CD4-positive, alpha-beta T cell treated with Interleukin-17A for 1 hour (primary cell): ENCODE measurements at places on chromosomes 1 and 21.

GRCh38 chr21:33286600-33287456 lies 20.7 kb downstream of the IL10RB start:
- DNase-seq: no peak

DNA sequence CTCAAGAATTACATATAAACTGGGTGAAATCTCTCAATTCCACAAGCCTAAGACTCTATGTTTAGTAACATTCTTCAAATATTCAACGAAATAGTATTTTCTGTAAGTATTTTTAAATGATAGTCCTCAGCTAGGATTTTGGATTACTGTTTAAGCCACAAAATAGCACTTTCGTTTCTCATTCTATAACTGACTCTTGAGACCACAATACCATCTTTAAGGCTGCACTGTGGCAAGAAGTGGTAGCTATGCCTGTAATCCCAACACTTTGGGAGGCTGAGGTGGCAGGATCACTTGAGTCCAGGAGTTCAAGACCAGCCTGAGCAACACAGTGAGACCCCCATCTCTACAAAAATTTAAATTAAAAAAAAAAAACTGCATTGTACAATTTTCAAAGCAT lies 126.7 kb downstream of the CDC42BPA start:
- no peak for DNase-seq

GRCh38 chr21:42542196-42542595 lies 28.5 kb downstream of the SLC37A1 start:
- no peak for DNase-seq

DNA sequence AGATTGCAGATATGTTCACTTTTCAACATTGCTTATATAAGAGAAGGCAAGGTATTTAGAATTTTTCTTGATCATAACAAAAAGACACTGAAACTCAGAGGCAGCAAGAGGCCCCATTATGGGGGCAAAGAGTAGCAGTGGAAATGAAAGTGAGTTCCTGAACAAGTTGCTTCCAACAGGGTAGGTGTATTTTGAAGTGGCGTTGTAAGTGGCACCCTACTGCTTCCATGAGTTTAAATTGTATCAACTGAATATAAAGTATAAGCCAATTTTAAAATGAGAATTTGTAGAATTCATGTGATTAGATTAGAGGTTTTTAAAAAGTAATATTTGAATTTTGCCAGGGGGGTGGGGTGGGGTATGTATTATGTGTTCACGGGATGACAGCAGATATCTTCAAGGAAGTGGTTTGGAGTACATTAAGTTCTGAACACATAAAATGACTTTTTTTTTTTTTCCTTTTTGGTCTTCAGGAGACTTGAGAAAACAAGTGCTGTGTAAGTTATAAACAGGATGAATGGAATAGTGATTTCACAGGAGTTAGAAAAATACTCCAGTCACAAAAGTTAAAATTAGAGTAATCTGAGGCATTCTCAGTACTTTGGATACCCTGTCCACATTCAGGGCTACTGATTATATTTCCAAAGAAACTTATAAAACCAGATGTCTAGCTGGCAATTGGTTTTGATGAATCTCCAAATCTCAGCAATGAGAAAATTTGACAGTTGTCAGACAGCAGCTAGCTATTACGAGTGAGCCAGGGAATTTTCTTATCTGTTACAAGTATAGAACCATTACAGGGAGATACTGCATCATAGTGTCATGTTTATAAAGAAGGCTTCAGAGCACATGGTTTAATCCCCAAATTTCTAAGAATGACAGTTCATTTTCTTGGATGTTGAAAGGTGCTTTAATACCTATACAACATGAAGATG lies 182.0 kb downstream of the ST6GALNAC3 start:
- DNase-seq: no peak

DNA sequence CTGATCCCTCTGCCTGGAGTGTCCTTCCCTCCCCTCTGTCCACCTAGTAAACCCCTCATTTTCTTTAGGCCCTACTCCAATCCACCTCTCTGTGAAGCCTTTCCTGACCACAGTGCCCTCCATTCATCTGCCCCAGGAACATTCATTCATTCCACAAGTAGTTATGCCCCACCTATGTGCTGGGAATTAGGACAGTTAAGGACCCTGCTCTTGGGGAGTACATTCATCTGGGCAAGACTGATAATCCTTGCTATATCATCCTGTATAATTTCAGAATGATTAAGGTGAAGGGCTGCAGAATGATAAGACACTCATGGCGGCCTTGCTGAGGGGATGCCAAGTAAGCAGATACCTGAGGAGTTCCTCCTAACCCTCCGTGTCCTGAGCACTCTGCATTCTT lies 10.3 kb upstream of the FAM20B start:
- no peak for DNase-seq

DNA sequence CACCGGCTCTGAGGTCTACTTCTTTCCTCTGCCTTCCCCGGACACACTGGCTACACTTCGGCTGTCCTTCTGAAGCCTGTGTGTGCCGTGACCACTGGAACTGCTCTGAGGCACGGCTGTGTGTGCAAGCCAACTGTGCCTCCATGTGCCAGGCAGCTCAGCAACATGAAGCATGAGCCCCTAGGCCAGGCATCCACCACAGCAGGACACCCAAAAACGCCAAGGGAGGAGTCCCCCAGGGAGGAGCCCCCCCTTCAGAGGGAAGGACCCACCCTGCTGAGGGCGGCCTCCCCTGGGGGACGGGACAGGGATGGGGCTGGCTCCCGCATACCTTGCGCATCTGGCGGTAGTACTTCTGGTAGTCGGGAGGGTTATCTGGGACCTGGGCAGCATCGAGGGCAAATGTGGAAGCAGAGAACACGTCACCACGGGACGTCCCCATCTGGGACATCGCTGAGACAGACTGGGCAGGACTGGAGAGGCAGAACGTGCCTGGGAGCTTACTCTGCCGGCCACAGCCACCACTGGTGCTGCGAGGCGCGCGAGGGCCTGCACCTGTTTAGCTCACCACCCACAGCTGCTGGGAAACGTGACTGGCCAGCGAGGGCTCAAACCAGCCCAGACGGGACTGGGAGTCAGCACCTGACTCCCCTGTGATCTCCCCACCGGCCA lies 20.5 kb downstream of the LSS start:
- no peak for DNase-seq

DNA sequence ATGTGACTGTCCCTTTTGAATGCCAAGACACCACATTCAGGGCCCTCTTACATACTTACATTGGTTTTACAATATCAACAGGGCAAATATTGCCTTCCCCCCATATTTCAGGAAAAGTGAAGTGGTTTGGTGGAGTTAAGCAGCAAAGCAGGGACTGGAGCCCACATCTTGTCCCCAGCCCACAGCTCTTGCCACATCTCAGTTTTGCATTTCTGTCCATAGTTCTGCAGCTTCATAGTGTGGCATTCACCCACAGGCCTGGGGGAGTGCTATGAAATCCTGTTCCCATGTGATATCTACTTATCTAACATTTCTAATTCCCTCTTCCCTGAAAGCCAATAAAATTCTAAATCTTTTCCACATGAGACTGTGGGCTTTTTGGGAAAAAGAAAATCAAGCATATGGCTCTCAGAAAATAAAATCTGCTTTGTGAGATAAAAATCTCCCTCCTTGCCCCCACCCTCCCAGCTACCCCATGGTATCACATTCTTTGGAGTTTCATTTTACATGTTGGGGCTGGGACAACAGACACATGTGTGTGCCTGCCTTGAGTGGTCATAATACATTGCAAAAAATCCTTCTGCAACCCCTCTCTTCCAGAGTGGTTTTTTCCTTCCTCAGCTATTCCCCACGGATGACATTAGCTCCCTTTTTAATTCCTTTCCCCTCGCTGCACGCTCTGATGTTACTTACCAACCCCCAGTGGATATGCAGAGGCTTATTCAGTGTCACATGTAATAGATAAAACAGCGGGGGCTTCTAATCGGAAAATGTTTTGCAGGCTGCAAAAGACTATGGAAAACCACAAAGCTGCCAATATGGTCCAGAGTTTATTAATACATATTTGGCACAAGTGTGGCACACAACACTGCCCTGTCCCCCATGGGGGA lies 20.5 kb upstream of the CD2 start:
- no peak for DNase-seq

GRCh38 chr21:45818276-45818903 lies 163.2 kb upstream of the COL6A1 start:
- no peak for DNase-seq
